Activated gamma-delta T cell treated with Interleukin-2 at 50 U/mL for 16 hours (primary cell): ENCODE measurements at places on chromosomes 11 and 22.

GRCh38 chr11:115896084-115896483 is 391.9 kb upstream of the CADM1 start:
- no peak for DNase-seq

- DNase-seq = no peak
Measured at GRCh38 chr11:68958211-68958610, 22.6 kb downstream of the MRGPRD start.

- DNase-seq = no peak
Measured at GRCh38 chr11:125163431-125164063, 1.0 kb upstream of the PKNOX2 start.

DNA sequence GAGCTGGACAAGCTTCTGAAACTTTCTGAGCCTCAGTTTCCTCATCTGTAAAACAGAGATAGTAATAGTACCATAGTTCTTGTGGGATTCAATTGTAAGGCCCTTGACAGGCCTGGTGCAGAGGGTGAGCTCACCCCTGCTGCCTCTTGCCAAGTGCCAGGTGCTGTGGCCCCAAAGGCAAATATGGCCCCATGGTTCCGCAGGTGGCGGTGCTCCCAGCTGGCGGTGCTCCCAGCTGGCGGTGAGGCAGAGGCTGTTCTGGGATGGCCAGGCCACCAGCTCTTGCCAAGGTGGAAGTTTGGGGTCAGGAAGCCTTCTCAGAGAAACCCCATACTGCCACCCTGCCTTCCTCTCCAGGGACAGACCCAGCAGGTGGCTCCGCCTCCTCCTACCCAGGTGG is 8.8 kb downstream of the NPTXR start:
- no peak for DNase-seq

- DNase-seq = no peak
Measured at GRCh38 chr11:2663915-2664314, 35.9 kb downstream of the KCNQ1OT1 start.

- no peak for DNase-seq
Measured at GRCh38 chr22:49062155-49062801, 765.4 kb downstream of the BRD1 start.

DNA sequence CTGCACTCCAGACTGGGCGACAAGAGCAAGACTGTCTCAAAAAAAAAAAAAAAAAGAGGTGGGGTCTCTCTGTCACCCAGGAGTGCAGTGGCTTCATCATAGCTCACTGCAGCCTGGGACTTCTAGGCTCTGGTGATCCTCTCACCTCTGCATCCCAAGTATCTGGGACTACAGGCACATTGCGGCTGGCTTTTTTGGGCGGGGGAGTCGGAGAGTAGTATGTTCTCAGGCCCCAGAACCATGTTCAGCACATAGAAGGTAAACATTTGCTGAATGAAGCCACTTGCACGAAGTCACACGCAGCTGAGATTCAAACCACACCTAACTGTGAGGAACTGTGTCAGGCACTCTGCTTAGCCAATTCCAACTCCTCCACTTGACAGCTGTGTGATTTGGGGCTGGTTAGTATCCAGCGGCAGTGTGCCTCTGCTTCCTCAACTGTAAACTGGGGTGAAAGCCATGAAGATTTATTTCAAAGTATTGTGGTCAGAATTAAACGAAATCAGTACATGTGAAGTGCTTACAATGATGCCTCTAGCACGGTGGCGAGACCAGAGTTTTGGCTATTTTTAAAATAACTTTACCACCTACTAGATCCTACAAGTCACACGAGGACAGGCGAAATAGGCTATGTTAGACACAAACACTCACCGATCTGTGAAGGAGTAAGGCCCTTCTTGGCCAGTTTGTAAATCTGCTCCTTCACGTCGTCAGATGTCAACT is 789 bp downstream of the RPS13 start:
- no peak for DNase-seq

DNA sequence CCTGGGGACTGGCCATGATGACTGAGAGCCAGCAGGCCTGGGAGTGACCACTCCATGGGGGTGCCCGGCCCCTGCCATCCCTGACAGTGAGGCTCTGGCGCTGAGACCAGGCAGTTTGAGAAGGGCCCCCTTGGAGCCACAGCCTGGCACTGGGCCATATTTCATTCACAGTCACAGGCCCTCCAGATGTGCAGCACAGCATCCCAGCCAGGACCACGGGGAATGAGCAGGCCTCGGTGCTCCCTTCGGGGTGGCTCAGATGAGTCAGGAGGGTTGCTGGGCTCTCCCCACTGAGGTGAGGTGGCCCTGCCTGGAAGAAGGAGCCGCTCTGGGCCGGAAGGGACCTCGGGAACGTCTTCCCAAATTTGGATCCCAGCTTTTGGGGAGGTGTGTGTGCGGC is 53.0 kb downstream of the GRAMD4 start:
- no peak for DNase-seq

DNA sequence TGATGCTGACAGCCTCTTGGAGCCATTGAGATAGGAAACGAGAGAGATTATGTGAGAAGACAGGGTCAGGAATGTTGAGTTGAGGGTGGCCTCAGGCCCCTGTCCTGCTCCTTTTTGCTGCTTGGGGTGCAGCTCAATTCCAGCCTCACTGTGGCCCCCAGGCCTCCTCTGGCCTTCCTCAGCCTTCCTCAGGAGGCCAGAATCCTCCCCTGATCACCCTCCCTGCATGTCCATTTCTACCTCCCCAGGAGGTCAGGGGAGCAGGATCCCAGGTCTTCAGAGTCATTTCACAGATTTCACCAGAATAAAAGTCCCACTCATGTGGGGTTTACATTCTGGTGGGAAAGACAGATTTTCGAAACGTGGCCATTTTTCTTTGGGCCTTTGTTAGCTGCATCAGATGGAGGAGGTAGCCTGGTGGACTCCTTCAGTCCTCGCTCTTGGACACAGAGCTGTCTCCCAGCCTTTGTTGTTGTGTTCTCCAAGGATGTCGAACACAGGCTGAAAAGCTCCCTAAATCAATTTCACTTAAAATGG is 2.2 kb upstream of the KCNQ1OT1 start:
- DNase-seq = no peak

DNA sequence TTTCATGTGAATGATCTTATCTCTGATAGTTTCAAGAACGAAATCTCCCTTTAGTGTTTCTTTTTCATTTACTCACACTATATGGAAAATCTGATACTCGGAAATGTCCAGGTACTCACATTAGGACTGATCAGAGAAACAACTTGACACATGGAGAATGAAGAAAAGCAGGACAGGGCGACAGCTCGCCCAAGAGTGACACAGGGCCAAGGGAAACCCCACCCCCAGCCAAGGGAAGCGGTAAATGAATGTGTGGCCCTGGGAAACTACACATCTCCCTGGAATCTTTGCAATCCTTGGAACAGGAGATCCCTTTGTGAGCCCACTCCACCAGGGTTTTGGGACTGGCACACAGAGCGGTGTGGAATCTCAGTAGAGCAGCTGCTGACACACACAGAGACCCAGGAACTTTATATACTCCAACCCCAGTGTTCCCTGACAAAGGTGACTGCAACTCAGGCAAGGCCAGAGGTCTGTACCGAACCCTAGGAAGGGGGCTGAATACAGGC is 303.7 kb upstream of the ARHGAP42 start:
- no peak for DNase-seq

DNA sequence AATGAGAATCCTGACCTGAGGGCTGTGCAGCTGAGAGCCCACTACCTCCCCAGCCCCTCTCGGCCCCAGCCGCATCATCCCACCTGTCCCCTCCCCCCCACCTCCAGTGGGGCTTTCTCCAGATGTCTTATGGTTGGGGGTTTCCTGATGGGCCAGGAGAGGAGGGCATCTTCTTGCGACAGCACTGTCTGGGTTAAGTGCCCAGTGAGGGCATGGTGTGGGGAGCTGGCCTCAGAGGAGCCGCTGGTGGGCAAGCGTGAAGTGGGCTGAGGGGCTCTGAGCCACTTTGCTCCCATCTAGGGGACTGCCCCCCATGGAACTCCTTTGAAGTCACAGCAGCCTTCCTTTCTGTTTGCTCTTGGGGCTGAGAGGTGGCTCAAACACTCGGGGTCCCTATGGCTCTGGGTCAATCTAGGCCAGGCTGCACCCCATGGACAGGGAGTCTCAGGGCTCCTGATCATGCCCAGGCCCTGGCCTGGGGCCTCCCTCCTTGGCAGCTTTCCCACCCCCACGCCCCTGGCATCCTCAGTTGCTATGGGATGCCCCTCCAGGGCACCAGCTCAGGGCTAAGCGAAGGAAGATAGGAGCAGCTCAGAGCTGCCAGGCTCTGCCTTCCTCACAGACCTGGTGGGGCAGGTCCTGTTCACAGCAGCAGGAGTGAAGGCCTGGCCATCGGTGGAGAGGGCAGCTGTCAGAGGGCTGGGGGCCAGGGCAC is 11.0 kb upstream of the MIEF1 start:
- no peak for DNase-seq

DNA sequence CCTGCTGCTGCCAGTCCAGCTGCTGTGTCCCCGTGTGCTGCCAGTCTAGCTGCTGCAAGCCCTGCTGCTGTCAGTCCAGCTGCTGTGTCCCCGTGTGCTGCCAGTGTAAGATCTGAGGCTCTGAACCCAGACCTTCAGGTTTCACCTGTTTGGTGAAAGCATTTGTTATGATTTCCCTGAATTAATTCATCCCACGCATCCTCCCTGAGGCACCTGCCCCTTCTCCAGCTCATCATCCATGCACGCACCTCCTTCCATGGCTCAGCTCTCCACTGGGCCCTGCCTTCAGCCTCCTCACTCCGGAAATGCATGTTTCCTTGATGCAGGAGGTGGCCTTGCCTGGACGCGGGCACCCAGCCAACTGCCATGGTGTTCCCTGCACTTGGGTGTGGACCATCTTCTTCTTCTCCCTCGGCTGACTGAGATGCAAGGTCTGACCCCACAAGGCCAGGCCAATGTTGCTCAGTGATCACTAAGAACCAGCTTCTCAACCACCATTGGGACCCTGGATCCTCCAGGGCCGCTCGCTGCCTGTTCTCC is 788 bp downstream of the KRTAP5-10 start:
- DNase-seq = no peak
